ENCODE measurements at places on chromosomes 1 and 21.
A peak's percentile ranks its signal among the peaks of the same experiment; 100 is the strongest.

DNA sequence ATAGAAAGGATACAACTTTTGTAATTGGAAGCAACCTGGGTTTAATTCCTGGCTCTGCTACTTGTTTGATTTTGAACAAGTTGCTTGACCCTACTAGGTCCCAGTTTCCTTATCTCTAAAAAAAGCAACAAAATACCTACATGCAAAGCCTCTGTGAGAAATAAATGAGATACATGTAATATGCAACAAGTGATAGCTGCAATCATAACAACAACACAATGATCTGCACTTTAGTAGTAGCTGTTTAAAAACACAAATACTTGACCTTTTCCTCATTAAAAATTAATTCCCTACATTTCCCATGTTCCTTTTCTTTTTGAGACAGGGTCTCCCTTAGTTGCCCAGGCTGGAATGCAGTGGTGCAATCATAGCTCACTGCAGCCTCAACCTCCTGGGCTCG is 40.0 kb downstream of the FRRS1 start:
- DNase-seq, result no peak

- DNase-seq, result no peak
Measured at GRCh38 chr1:159211331-159212136, 6.9 kb downstream of the ACKR1 start.

DNA sequence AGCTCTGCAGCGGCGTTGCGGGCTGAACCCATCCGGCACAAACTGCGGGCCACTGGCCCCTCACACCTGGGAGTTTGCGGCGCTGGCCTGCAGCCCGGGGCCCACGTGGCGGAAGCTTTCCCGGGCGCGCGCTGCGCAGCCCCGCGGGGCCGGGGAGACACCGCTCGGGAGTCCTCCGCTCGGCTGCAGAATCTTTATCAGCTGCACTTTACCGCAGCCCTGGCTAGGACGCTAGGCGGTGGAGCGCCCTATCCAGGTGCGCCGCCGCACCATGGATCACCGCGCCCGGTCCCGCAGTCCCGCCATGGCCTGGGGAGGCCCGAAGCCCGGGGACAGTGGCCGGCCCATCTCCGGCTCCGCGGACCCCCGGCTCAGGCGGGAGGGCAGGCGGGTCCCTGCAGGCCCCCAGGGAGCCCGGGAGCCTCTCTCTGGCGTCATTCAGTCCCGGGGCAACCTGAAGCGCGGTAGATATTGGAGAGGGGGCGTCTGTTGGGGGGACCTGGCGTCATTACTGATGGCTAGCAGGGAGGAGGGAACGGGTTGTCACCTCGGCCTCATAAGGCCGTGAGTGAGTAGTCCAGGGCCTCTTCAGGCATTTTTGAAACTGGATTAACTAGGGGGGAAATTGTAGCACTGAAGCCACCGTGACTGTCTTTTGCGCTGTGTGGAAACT is 5.7 kb upstream of the OLIG2 start:
- DNase-seq, result no peak

- no peak for DNase-seq
Measured at GRCh38 chr1:99445486-99445885, 181.2 kb downstream of the PLPPR4 start.

- no peak for DNase-seq
Measured at GRCh38 chr1:110070282-110070669, 196 bp downstream of the ALX3 start.

DNA sequence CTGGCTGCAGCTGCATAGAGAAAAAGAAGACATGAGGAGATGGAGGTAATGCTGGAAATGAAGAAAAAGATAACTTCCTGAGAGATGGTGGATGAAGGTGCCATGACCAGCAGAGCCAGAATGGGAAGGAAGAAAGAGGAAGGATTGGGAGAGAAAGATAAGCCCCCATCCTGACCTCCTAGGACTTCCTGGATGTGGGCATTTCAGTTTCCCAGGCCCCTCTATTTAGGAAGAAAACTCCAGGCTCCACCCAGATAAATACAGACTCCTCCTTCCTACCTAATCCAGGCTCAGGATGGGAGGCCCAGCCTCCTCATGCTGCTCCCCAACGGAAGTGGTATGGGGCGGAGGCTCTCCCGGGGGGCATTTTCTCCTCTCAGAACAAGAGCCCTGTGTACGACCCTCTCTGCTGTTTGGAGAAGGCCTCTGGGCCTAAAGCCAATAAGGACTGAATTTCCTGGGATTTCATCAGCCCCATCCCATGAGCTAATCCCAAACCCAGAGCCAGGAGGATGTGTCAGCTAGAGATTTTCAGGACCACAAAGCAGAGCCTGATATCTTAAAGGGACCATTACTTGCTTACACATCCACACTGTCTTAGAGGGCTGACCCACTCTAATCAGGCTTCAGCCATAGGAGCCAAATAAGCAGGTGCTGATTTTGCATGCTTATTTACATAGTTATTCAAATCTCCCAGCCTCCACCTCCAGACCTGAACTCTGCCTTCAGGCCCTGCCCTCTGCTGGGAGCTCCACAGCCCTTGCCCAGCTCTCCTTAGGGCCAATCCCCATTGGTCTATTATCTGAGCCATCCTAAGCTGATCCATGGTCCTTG is 5.1 kb upstream of the ARHGEF2 start:
- DNase-seq, result peak; percentile 66

DNA sequence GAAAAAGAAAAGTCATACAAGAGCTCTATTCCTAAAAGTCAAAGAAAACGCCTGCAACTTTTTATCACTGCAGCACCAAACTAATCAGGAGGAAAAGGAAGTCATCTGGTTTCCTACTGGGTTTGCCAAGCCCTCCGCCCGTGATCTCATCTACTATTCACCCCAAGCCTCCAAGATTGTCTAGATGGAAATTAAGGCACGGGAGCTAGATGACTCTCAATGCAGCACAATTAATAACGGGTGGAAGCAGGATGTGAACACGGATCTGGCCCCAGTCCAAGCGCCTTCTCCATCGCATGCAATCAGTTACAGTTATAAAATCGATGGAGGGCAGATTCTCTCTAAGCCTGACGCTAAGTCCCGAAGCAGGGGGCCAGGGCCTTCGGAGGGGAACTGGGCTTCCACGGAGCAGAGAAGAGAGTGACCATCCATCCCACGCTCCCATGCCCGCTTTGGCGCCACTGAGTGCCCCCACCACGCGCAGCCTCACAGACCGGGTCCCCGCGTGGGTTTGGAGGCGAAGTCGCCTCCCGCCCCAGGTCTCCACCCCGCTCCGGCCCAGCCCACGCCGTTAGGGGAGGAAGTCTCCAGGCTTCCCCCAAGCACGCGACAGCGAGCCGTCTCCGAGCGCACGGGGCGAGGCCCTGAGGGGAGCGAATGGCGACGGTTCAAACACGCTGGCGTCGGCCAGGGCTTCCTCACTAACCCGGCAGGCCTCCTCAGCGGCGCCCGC is 1.8 kb downstream of the HSF2BP start:
- DNase-seq, result no peak

- no peak for DNase-seq
Measured at GRCh38 chr21:46003575-46004007, 22.0 kb downstream of the COL6A1 start.

DNA sequence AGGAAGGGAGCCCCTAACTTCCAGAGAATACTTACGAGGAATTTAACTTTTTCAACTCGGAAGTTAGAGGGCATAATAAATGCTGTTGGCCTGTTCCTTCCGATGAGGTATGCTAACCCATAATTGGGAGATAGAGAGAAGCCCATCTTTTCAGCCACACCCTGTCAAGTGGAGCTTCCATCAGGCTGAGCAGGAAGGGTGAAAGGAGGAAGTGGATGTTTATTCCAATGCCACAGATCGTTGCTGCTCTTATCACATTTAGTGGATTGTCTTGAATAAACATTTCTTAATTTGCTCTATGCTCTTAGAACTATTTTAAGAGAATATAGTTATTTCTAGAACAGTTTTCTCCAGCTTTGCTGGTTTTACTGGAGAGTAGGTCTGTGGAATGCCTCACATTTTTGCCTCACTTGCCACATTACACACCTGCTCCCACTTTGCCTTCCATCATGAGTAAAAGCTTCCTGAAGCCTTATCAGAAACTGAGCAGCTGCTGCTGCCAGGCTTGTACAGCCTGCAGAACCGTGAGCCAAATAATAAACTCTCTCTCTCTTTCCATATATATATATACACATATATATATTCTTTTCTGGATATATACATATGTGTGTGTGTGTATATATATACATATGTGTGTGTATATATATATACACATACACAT is 60.0 kb upstream of the RGS21 start:
- no peak for DNase-seq

DNA sequence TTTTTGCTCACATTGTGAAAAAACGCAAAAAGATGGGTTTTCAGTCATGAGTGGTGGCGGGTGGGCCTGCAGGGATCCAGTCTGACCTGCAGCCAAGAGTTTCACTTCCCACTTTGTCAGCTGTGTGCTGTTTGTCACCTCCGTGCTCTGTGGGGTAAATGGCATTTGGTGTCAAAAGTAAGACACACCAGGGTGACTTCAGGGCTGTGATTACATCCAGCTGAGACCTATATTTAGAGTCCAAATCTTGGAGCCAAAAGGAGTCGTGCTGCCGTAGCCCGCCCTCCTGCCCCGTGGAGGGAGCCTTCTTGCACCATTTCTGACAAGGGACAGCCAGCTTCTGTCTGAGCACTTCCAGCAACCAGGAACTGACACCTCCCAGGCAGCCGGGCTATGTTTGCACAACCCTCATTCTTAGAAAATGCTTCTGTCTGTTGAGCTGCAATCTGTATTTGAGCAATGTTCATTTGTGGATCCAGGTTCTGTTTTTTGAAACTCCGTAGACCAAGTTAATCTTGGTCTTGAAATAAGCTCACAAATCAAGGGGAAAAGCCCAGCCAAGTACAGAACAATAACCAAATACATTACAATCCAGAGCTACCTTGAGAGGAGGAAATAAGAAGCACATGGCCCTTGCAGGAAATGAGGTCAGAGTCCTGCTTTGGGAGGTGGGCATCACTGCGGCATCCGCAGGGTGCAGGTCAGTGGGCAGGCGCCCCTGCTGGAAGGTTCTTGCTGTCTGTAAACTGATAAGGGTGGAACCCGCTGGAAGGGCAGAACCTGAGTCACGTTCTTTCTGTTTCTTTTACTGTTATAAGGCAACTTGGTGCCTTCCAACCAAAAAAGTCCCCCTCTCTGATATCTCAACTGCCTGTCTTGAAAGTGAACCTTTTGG is 14.4 kb downstream of the ABCG1 start:
- no peak for DNase-seq

DNA sequence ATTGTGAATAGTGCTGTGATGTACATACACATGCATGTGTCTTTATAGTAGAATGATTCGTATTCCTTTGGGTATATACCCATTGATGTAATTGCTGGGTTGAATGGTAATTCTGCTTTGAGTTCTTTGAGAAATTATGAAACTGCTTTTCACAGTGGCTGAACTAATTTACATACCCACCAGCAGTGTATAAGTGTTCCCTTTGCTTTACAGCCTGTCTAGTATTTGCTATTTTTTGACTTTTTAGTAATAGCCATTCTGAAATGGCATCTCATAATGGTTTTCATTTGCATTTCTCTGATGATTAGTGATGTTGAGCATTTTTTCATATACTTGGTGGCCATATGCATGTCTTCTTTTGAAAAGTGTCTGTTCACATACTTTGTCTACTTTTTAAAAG is 54.5 kb upstream of the FAM78B start:
- DNase-seq, result no peak

DNA sequence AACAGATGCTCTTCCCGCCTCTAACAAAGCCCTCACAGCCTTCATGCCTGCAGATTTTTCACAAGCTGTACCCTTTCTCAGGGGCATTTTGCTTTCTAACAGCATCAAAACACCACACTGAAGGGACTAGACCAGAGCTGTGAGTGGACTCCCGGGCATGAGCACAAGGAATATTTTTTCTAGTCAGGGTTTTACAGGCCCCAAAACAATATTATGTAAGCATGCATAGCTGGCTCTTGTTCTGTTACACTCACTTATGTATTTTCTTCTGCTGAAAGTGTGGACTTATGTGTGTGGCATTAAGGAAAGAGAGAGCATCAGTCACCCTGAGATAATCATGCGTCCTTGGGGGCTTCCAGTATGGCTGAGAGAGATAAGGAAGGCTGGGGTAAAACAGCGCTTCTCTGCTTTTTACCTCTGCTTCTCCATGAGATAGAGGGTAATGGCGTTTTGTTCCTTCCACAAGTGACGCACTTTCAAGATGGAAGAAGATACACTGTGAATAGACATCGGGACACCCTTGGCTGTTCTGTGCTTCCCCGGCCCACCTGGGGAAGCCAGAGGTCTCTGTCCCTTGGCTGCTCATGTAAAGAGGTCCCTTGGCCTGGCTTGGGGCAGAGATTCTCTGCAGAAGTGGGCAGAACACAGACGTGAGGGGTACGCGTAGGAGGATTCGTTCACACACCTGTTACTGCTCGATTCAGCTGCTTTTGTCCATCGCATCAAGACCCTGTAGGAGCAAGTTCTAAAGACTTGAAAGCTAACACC is 266.7 kb upstream of the RAB4A start:
- DNase-seq, result no peak

DNA sequence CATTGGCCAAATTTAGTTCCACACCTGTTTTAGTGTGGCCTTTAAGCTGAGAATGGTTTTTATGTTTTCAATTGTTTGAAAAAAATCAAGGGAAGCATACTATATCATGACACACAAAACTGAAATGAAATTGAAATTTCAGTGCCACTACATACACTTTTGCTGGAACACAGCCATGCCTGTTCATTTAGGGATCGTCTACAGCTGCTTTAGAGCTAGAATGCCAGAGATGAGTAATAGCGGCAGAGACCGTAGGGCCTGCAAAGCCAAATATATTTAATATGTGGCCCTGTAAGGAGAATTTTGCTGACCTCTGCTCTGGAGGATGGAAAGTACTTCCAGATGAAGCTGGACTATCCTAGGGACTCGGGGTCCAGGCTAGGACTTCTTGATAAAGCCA is 62.5 kb upstream of the LYST start:
- DNase-seq, result no peak

- DNase-seq, result no peak
Measured at GRCh38 chr1:218492874-218493273, 147.7 kb downstream of the TGFB2 start.

GRCh38 chr1:115650961-115651360 is 9.2 kb downstream of the VANGL1 start:
- no peak for DNase-seq

DNA sequence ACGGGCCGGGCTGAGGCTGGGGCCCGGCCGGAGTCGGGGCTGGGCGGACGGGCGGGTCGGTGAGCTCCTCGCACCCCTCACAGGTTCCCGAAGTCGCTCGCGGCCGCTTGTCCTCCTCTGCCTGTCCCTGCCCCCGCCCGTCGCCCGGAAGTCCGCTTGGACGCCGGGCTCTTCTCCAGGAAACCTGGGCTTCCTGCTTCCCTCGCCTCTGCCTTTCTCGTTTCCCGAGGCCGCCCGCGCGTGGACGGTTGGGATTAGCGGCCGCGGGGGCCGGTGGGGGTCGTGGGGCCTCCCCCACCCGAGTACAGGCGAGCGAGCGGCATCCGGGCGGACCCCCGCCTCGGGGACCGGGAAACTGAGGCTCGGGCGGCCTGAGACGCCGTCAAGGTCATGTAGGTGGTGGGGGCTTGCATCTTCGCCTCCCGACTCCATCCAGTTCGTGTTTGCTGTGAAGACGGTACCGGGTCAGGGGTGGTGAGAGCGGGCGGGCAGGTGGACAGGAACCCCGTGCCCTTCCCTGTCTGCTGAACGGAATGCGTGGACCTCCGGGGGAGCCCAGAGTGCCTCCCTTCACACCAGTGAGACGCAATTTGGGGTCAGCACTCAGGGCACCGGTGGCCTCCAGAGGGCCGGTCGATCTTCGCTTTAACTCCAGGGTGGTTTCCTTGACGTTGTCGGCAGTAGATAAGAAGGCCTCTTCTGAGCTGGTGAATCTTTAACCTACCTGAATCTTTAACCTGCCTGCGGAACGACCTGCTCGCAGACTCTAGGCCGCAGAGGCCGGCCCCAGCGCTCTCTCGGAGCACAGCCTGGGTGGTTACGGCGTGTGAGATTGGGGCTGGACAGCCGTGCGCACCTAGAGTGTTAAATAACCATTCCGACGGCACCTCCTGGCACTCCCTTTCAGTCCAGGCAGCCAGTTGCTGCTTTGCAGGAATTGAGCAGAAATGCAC is 686 bp downstream of the ARF1 start:
- DNase-seq, result no peak

Data from NCI-H510A (cell line).